ENCODE measurements at places on chromosomes 4 and X.

DNA sequence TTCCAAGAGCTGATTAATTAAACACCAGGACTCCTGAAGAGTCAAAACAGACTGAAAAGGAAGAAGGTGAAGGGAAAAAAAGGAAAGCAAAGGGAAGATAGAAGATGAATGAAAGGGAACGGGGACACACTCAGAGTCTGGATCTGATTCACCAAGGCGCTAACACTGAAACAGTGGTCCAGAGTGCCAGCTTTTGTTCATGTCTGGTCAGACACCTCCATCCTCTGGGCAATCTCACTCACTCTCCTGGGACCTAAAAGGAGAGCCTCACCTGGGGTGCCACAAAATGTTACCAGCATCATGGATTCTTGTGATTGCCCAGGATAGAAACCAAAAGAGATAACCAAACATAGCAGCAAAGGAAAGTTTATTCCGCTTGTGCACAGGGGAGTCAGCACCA, 120.3 kb upstream of the AFF2 start:
- DNase-seq = no peak

GRCh38 chrX:56763556-56764152, 34.6 kb downstream of the NBDY start:
- DNase-seq = no peak

DNA sequence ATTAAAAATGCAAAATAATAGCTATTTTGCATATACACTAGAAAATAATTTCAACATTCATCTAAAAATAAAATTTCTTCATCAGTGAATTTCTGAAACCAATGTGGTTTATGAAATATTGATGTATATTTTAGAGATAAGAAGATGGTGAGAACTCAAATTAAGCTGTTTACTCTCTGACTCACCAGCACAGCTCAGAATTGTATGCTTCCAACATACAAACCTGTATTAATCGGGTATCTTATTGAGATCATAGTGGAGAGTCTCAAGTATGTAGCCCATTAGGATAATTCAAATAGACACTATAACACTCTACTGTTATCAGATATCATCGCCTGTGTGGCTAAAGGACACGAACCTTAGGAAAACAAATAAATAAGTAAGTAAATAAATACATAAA, 899.5 kb upstream of the INTU start:
- DNase-seq = no peak

GRCh38 chr4:102713096-102713495, 47.7 kb downstream of the MANBA start:
- no peak for DNase-seq

DNA sequence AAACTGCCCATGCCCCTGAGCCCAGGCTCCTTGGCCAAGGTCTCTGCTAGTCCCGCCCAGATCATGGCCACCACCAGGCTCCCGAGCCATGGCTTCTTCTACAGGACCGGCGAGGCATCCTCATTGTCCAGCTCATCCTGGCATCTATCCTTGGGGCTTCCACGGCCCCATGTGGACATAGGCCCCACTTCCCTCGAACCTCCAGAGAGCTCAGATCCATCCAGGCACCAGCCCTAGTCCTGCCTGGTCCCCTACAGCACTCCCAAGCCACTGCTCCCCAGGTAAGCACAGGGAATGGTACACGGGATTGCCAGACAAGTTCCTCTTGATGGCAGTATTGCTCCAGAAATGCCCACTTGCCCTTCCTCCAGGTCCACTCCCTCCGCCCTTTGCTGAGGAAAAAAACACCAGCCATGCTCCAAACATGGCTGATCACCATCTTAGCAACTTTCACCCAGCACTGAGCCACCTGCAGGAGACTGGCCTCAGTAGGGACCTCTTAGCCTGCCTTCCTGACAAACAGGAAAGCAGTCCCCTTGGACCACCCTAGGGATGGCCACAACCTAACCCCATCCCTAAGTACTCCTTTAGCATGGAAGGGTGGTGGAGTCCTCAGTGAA, 272.1 kb upstream of the AGTR2 start:
- no peak for DNase-seq

DNA sequence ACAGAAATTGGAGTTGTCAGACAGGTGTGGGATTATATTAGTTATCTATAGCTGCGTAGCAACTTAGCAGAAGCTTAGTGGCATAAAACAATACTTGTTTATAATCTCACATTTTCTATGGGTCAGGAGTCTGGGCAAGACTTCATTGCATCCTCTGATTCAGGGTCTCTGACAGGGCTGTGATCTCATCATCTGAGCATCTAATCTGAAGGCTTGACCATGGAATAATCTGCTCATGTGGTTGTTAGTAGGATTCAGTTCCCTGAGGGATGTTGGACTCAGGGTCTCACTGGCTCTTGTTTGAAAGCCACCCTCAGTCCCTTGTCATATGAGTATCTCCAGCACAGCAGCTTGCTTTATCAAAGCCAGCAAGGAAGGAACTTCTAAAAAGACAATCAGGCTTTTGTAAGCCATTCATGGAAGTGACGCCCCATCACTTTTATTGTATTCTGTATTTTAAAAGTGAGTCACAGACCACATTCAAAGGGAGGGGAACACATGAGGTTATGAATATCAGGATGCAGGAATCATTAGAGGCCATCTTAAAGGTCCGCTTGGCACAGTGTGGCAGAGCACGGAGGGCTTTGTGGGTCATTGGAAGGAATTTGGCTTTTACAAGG, 37.2 kb upstream of the FAM9B start:
- no peak for DNase-seq

- no peak for DNase-seq
Measured at GRCh38 chrX:48021026-48021900, 14.5 kb downstream of the SPACA5 start.

DNA sequence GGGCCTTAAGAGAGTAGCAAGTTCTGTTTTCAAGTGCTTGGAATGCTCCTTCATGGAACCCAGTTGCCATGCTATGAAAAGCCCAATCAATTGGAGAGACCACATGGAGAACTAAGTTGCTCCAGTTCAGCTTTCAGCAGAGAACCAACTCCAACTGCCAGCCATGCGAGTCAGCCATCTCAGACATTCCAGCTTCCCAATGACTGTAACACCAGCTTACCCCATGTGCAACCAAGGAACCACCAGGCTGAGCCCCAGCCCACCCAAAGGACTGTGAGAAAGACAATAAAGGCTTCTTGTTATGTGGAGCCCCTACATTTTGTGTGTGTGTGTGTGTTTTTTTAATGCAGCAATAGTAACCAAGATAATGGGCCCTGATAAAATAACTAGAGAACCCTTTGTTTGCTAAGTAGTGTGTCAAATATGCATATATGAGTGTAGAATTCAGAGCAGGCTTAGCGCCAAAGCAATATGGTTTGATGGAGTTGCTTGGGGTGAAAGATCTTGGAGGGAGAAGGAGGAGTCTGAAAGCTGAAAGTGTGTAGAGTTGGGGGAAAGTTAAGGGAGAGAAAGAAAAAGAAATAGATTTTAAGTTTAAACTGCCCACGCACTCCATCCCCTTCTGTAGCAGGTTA, 35.0 kb upstream of the CCKAR start:
- DNase-seq = no peak

- DNase-seq = no peak
Measured at GRCh38 chrX:13891377-13892140, 74.7 kb upstream of the GPM6B start.

GRCh38 chr4:147791865-147792264, 60.0 kb downstream of the ARHGAP10 start:
- no peak for DNase-seq

- DNase-seq = no peak
Measured at GRCh38 chr4:84901173-84901572, 65.3 kb downstream of the WDFY3 start.

DNA sequence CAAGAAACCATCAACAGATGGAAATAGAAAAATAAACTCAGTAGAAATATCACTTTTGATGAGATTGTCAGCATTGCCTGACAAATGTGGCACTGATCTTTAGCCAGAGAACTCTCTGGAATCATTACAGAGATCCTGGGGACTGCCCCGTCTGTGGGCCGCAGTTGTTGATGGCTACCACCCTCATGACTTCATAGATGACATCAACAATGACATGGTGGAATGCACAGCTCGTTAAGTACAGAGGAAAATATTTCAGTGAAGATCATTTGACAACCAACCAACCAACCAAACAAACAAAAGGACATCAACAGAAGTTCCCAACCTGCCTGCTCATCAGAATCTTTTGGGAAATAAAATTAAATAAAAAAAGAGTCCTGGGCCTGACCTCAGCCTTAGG, 132.6 kb downstream of the UCHL1 start:
- no peak for DNase-seq

DNA sequence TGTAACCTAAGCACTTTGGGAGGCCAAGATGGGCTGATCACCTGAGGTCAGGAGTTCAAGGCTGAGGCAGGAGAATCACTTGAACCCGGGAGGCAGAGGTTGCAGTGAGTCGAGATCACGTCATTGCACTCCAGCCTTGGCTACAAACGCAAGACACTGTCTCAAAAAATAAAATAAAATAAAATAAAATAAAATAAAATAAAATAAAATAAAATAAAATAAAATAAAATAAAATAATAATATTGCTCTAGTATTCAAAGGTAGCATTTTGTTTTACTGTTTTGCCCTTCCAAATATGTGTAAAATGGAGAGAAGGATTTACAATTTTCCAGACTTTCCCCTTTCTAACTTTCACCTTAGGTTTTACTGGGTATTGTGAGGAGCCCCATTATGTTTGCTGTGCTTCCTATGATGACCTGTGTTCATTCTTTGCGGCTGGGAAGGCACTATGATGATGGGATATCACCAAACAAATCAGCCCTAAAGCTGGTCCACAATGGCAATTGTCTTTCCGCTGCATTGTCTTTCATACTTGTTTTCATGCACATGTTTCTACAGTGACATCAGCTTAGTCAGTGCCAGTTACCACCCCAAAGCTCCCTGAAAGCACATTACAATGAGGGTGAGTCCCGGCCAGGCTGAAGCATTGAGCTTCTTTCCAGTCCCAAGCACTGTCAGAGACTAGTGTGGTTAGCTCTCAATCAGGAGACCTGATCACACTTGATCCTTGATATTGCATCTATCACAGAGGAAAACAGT, 50.8 kb downstream of the DTHD1 start:
- no peak for DNase-seq

- no peak for DNase-seq
Measured at GRCh38 chr4:94305466-94306225, 37.0 kb downstream of the HPGDS start.

DNA sequence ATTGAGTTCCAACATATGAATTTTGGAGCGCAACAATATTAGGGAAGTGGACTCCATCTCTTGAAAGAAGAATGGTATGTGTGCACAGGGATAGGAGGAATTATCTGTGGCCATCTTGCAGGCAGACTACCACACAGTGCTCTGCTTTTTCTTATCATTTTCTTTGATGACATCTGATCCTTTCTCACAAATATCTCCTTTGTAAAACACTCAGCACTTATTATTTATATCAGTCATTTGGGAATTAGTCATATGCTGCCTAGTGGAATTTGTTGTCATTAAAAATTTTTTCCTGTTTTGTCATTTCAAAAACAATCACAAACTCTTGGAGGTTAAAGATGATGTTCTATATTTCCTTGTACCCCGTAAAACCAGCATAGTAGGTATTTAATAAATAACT, 444.3 kb upstream of the ATOH1 start:
- no peak for DNase-seq

Measured in NK-92 treated with Interleukin-12 subunit alpha and Interleukin-12 subunit beta, amount 100 ng/mL, for 24 hours (cell line).